Cerebellar cortex (tissue), 1 donor: ENCODE measurements at places on chromosomes 3 and 15.

DNA sequence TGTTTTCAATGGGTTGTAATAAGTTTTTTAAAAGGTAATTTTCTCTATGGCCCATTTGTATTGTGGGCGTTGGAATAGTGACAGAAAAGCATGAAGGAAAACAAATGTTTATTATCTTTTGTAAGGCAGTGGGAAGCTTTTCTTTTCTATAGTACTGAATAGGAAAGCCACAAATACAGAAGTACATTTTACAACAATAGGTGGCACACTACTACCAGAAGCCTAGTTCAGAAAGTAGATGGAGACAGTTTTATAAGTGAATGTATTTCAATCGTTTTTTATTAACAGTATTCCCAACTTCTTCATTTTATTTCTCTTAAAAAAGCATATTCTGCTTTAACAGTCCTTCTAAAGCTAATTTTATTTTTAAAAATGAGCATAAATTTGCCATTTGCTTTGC, 296.7 kb downstream of the PTPRG start:
- peak; percentile 61 for DNase-seq

DNA sequence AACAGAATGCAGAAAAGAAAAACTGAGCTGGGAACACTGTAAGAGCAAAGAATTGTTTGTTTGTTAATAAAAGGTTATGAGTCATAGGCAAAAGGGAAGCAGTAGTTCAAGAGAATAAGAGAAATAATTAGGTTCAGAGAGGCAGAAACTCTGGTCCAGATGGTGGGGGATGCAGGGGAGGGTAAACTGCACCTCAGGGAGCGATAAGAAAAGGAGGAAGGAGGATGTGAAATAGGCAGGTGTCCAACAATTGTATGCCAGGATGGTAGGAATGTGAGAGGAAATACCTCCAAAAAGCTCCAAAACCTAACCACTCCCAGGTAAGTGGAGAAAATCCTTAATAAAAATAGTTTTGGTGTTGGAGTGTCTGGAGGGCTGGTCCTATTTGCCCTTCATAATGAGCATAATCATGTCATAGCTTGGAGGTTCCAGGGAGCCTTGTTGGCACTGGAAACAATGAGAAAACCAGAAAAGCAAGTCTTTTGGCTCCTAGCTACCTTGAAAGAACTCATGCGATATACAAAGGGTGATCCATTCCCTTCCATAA, 405.4 kb upstream of the TBL1XR1 start:
- DNase-seq = peak; percentile 31

DNA sequence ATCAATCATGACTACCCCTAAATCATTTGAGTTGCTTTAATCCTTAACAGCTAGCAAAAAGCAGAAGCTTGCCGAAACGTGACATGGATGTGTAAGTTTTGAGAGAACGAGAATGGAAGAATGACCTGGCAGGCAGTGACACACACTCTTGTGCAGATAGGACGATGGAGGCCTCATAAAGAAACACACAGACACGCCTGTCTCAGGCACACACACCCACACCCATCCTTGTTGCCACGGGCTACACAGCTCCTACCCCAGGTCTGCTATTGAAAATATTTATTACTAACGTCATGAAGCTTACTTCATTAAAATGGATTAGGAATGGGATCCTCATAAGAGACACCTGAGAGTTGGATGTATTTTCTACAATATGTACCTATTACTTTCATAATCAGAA, 8.5 kb downstream of the MYO5C start:
- no peak for DNase-seq

DNA sequence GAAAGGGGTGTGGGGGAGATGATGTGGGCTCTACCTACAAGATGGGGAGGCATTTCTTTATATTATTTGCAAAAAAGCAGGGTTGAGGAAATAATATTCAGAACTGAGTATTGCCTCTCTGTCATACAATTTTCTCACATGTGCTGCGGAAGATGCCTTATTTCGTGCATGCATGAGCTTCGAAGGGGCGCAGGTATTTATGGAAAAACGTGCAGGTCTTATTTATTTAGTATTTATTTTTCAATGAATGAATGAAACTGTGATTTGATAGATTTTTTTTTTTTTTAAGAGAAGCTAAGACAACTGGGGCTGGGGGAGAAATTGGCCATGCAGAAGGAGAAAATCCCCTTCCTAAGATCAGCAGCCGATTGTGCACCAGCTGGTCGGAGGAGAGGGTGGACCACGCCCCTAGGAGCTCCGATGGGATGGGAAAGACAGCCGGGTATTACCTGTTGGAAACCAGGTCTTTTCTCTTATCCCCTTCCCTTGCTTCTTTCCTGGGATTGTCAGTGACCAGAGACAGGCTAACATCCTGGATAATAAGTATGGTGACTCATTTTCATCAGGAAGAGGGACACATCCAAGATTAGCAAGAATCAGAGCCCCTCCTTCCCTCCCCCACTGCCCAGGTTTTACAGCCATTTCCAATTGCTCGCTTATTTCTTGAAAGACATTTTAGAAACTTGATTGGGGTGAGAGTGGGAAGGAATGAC, 875 bp downstream of the GAP43 start:
- DNase-seq = peak; percentile 65

GRCh38 chr3:106510206-106510605, 641.4 kb upstream of the CBLB start:
- DNase-seq = no peak

DNA sequence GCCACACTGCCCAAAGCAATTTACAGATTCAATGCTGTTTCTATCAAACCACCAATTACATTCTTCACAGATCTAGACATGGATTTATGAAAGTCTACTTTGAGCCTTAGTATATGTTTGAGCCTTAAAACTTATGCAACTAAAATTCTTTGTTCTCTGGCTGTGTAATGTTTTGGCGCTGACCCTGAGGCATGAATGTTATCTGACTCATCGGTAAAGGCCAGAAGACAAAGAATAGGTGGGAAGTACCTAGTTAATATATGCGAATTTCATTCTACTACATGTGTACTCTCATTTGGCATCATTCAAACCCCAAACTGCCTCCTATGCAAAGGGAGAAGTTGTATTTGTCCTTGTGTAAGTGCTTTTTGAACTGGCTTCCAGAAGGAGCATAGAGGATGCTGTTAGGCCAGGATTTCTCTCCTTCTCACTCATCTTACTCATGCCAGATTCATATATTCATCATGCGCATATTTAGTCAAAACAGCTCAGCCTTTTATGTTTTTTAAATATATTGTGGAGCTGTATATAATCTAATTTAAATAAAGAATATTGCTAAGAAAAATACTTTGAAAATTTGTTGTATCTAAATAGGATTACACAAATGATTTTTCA, 204.2 kb downstream of the NFKBIZ start:
- DNase-seq = no peak

DNA sequence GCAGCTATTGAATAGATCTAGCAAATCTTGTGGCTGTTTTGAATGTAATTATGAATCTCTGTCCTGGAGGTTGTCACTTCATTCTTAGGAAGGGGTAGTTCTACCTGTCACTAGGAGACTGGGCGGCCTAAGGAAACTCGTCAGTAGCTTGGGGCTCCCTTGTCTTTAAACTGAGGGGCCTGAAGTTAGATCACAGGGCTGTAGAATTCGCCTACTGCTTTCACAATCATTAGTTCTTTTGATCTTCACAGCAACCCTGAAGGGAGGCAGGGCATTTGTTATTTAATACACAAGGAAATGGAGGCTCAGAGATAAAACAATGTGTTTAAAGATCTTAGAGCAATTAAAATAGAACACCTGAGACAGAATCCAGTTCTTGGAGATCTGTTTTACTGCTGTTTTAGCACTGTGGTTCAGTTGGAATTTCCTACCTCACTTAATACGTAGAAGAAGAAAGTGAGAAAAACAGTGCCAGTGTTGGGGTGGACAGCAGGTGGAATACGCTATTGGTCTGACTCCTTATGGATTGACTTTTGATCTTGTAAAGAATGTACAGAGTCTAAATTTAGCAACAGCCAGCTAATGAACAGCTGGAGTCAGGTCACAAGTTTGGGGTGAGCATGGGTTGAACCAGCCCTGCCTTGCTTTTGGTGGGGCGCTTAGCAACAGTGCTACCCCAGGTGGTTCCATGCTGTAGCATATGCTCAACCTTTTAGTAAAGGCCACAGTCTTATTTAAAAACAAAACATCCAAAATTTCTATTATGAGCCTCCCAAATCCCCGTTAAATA, 71.4 kb upstream of the BHLHE40 start:
- no peak for DNase-seq

DNA sequence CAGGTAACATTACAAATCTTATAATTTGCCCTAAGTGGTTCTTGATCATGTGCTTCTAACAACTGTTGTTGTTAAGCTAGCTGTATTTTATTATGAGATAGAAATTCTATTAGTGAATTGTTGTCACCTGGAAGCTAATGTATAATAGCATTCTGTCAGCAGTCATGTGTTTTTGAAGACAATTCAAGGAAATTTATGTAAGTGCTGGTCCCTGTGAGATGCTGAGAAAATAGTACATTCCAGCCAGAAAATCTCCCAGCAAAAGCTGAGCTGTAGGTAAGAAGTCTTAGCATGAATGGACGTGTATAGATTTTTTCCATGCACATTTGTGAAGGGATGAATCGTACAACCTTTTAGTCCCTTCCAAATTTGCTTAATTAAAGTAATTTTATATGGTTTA, 120.0 kb upstream of the C15orf61 start:
- DNase-seq = peak; percentile 58

DNA sequence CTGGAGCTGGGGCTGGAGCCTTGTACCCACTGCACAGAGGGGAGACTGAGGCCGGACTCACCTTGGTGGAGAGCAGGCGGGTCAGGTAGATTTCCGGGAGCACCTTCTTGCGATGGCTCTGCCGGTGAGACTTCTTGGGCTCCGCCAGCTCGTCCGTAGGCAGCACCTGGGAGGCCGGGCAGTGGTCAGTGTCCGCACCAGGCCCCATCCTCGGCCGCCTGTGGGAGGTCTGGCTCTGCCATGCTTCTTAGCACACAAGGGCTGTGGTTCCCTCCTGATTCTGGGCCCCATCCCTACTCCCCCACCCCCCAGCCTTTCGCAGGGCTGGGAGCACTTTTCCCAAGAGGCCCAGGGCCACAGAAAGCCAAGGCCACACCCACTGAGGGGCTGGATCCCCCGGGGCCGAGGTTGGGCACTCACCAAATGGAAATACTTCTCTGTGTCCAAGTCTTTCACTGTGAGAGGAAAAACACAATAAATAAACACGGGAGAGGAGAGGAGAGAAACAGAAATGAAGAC, 17.4 kb downstream of the H1-8 start:
- no peak for DNase-seq

DNA sequence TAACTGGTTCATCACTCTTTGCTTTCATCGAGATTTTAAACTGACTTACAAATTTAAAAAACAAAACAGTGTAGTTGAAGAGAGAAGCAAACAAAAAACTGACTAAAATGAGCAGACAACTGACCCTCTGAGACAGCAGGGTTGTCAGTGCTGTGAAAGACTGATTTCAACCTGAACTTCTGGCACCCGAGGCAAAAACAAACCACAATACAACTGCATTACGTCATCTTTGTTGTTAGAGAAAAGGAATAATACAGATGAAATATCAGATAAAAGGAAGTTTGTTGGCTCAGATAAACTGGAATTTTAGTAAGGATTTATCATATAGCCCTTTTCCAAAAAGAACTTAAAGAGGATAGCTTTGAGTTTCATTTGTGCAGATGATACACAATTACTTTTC, 51.1 kb downstream of the PARP15 start:
- no peak for DNase-seq

- no peak for DNase-seq
These were observed 41.6 kb downstream of the WNT5A start for GRCh38 chr3:55445551-55445950.

DNA sequence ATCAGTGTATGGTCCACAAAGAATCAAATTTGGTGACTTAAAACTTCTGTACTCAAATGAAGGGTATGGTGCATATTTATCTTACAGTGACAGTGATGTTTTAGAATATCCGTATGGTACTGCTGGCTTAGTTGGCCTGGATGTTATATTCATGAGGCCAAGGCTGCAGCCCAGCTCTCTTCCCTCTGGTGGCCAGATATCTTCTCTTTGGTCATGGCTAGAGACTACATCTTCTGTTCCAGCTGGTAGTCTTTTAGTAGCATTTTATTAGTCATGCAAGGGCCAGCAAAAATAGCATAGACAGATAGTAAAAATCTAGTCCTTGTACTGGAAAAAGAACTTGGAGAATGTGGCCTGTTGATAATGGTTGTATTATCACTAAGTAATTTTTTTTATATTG, 124.0 kb upstream of the ROPN1 start:
- no peak for DNase-seq

GRCh38 chr3:173584093-173584837, 186.7 kb downstream of the NLGN1 start:
- DNase-seq = peak; percentile 79

DNA sequence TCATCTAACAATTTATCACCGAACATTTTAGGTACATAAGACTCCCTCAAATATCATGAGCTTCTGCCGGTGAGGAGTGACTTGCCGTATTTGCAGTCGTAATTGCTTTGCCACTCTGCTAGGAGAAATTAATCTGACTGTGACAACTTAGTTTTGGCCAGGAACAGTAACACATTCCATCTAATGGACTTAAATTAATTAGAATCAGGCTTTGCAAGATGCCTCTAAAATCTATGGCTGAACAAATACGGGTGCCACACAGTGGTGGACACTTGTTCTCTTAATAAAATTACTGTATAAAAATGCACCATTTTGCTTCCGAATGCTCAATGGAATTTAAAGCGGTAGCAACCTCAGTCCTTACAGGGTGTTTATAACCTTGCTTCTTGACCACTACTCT, 27.6 kb upstream of the BDH1 start:
- DNase-seq = peak; percentile 68

- DNase-seq = no peak
These were observed 8.0 kb upstream of the SLC22A13 start for GRCh38 chr3:38257583-38257982.

DNA sequence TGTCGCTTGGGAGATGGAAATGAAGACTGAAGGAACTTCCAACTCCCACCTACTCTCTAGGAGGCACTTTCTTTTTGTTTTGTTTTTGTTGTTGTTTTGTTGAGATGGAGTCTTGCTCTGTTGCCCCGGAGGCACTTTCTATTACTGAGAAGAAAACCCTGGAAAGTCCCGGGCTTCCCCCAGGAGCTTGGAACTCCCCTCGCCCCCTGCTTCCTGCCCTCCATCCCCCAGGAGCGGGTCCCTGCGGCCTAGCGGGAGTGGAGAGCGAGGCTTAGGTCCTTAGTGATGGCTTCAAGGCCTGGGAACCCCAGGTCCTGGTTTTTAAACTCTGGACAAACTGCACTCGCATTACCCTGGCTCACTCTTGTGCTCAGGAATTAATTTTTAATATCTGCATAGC, 195.7 kb downstream of the OCA2 start:
- DNase-seq = no peak

GRCh38 chr15:89377024-89377841, 42.6 kb upstream of the POLG start:
- no peak for DNase-seq

DNA sequence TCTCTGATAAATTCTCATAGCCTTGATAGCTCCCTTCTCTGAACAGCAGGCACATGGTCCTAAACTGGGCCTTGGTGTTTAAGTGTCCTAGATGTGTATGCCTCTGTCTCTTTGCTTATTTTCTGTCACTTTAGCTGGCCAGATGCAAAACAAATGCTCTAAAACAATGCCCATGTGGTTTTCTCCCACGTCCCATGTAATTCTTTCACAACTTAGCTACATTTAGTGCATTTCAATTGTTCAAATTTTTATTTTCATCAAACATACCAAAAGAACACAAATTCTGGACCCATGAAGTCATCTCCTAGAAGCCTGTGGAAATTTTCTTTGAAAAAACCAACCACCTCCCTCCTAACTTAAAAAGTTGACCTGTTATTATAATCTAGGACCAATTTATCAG, 491.3 kb upstream of the AGTR1 start:
- no peak for DNase-seq
